ENCODE measurements at places on chromosomes 5 and 9. TPM values are rescaled to one million over a fixed set of nuclear protein-coding genes. Genes with fewer than 3 reads are reported as not detected.

GRCh38 chr5:59673438-59674058 is 220.0 kb downstream of the PDE4D start:
- DNase-seq, result no peak

DNA sequence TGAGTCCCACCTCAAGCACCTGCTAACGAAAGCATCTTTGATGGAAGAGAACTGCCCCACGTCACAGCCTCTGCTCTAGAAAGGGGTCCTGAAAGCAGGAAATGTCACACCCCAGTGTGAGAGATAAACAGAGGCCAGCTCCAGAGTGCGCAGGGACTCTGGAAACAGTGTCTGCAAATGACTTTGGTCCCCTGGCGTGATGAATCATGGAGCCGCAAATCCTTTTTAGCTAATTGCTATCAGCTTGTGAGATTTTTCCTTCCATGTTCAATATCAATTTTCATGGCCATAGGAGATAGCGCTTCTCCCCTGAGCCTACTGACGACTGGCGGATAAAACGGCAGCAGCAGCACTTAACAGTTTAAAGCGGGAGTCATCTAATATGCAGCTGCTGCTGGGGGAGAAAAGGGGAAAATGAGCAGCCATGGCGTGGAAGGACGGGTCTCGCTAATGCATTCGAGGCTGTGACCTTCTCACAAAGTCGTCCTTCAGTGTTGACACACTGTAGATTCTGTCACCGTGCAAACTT is 209.6 kb upstream of the IRX1 start:
- DNase-seq, result no peak

DNA sequence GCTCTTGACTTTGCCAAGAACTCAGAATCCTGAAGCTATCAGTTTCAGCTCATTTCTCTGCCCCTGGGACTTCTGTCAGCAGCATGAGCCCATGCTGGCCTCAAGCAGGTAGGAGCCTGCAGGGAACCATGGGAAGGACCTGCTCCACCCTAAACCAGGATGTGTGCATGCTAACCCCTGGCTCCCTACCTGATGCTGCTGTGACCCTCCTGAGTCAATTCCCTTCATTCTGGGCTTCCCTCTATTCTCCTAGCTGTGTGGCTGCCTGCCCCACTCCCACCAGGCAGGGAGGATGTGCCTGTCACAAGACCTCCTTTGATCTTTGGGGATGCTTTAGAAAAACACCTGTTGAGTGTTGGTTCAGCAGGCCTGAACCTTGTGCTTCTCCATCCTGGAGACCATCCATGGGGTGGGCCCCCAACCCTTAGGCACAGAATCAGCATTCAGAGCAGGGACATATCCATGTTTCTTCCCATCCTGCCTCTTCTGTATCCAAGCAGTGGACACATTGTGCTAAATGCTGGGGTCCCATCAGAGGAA is 117.1 kb upstream of the CCL21 start:
- DNase-seq, result no peak

- no peak for DNase-seq
Observed at GRCh38 chr5:66122379-66123034, 21.6 kb upstream of the SREK1 start.

The F2RL2 gene
- 0.32 TPM for polyA plus RNA-seq

- DNase-seq, result no peak
Observed at GRCh38 chr5:73116506-73116905, 3.9 kb upstream of the TMEM171 start.

DNA sequence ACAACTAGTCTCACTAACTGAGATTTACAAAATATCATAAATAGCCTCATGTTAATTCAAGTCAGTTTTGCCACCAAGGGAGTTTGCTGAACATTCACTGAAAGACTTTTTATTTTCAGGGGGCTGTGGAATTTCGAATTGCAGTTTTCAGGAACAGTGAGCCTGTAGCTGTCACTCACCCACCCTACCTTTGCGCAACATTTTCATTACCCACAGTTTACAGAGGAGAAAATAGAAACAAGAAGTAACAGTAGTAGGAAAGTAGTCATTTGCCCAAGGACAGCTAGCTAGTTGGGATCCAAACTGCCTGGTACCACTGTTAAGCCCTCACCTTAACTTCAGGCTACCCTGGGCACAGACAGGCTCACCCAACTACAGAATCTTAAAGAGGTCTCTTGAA is 154.1 kb downstream of the ADAMTS12 start:
- DNase-seq, result no peak

- DNase-seq, result no peak
Observed at GRCh38 chr9:95769473-95769872, 106.0 kb upstream of the ERCC6L2 start.

The NEURL1B gene
- polyA plus RNA-seq, result 5.4 TPM

DNA sequence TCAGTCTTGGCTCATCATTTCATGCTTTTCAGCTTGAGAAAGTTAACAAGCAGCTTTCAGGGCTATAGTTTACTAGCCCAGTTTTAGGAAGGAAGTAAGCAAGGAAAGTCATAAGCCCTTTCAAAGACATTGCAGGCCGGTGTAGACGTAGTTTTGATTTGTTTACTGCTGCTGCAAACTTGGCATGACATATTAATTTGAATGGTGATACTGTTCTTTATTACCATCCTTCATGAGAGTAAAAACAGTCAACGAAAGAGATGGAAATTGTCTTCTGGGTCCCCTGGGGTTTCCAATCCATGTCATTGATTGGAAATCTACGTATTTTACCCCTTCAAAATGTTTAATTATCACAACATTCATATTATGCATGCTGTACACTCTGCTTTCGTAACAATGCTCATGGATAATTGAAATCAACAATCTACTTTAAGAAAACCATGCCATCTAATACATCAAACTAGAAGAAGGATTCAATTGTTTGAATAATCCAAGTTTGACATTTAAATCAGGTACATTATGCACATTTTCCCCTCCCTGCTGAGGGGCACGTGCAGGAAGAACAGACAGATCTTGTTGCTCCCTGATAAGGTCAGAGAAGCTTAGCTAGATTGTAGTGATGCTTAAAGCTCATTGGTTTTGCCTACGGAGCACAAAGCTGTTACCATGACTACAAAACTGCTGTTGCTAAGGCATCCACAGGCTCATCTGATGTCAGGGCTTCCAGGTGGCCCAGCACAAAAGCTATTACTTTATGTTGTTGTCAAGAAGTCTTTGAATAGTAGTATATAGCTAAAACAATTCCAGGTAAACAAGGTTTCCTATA is 139.9 kb upstream of the PRLR start:
- peak; percentile 30 for DNase-seq

The ANKRD33B gene
- 4.8 TPM for polyA plus RNA-seq

The CCL27 gene
- polyA plus RNA-seq, result not detected

GRCh38 chr9:81879501-81879916 is 48.7 kb upstream of the SPATA31D4 start:
- DNase-seq, result no peak

- DNase-seq, result no peak
Observed at GRCh38 chr5:59206132-59206581, 623.3 kb downstream of the RAB3C start.

DNA sequence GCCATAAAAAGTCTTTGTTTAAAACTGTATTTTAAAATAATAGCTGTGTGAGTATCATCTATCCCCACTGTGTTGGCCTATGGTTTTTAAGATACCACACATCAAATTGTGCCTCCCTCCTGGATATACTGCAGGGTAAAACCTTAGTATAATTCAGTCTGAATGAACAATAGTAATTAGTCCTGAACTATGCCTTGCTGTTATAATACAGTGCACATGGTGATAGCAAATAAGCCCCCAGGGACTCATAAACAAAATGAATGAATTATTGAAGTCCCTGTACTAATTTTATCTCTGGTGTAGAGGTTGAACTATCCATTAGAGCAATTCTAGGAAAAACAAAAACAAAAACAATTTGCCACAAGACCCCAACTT is 142.7 kb upstream of the ADAMTSL1 start:
- DNase-seq, result no peak

DNA sequence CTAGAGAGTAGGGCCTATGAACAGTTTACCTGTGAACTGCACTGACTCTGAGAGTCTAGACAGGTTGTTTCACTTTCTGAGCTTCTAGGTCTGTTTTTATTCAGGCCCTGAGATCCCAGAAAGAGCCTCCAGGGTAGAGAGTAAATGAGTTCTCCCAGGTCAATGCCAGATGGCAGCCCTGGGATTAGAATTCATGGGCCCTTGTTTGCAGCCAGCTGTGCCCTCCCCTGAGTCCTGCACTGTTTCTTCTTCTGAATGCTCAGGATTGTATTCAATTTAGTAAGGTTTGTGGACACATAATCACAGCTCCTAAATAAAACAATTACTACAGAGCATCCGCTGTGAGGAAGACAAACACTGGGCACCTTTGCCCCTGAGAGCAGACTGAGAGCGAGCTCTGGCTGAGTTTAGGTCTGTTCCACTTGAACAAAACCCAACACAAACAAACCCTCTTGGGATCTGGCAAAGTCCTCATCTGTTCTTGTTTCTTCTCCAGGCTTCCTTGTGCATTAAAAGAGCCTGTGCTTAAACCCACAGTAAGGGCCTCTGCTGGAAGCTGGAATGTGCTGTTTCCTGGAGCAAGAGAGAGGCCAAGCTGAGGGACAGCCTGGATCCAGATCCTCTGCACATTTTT is 29.9 kb downstream of the FAM219A start:
- DNase-seq, result no peak

DNA sequence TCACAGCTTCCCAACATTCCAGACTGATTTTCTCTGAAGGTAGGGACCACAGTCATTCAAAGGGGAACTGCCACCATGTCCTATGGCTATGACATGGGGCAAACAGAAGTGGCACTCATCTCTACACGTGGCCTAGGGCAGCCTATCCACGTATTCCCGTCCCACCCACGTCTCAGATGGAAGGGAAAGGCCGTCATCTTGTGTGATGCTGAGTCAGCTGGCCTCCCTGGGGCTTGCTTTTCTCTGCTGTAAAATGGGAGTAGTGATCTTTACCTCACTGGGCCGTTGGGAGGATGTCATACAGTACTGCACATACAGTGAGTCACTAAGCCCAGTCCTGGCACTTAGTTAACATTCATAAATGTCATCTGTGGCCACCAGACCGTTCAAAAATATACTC is 72.3 kb downstream of the RAPGEF1 start:
- no peak for DNase-seq

The SLIT3 gene
- 14.5 TPM for polyA plus RNA-seq

DNA sequence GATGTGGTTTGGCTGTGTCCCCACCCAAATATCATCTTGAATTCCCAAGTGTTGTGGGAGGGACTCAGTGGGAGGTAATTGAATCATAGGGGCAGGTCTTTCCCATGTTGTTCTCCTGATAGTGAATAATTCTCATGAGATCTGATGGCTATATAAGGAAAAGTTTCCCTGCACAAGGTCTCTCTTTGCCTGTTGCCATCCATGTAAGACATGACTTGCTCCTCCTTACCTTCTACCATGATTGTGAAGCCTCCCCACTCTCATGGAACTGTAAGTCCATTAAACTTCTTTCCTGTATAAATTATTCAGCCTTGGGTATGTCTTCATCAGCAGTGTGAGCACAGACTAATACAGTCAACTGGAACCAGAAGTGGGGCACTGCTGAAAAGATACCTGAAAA is 262.4 kb upstream of the RFX3 start:
- no peak for DNase-seq

GRCh38 chr5:38404667-38405276 is 146.4 kb downstream of the EGFLAM start:
- no peak for DNase-seq

GRCh38 chr9:96086936-96087571 is 211.6 kb downstream of the ERCC6L2 start:
- DNase-seq, result no peak

The GPX3 gene
- 27,893 TPM for polyA plus RNA-seq

DNA sequence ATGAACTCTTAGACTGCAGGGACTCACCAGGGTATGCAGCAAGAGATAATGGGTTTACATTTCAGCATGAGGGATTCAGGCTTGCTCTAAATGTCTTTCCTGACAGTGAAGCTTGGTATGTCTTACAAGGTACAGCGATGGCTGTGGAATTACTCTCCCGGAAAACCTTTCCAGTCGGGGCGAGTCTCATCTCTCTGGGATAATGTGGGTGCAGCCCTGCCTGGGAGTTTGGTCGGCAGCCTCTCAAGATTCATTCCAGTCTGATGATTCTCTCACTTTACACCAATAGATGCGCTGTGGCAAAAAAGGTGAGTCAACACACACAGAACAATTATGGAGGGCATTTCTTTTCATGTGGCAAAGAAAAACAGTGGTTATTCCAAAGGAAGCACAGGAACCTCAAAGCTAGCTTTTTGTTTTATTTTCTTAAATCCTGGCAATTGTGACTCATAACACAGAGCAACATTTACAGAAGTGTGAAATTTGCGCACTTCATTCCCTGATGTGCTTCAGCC is 190.3 kb downstream of the DCP2 start:
- DNase-seq, result no peak

The PTGES2 gene
- 117 TPM for polyA plus RNA-seq

The KCNN2 gene
- 1.7 TPM for polyA plus RNA-seq

GRCh38 chr5:59445741-59446140 is 447.8 kb downstream of the PDE4D start:
- no peak for DNase-seq

The PCDHB11 gene
- 0.47 TPM for polyA plus RNA-seq

The SLC25A2 gene
- polyA plus RNA-seq, result not detected

- DNase-seq, result no peak
Observed at GRCh38 chr5:80874162-80874561, 86.0 kb upstream of the RASGRF2 start.

- no peak for DNase-seq
Observed at GRCh38 chr5:16127865-16128544, 51.6 kb downstream of the MARCHF11 start.

GRCh38 chr9:17349831-17350230 is 215.0 kb downstream of the CNTLN start:
- no peak for DNase-seq

DNA sequence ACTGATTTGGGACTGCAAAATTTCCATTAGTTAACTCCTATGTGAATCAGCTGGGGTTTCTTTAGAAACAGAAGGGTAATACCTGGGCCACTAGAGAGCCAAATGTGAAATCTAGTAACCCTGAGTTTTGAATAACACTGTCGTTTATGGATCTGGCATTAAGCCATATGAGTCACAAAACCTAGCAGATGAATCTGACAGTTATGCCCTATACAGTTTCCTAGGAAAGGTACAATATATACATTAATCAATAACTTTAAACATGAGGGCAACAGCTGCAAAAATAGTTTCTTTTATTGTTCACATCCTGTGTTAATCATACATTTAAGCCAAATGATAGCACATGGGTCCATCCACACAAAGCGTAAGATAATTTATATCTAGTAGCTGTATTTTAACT is 56.9 kb downstream of the PAM start:
- no peak for DNase-seq

- DNase-seq, result no peak
Observed at GRCh38 chr9:70262948-70263347, 4.2 kb downstream of the SMC5 start.

The TNFSF15 gene
- polyA plus RNA-seq, result 1.4 TPM

GRCh38 chr9:35732185-35732799 is at the start of the genes CREB3 and TLN1:
Gene CREB3 (plus strand): TSS chr9:35732666. CDS start chr9:35732773, 107 bp downstream.
Gene TLN1 (minus strand): TSS chr9:35732195. CDS start chr9:35725694, 6,501 bp downstream.
- DNase-seq, result peak; percentile 98

- DNase-seq, result no peak
Observed at GRCh38 chr9:23914431-23915003, 88.5 kb upstream of the ELAVL2 start.

The UBE2QL1 gene
- 4.8 TPM for polyA plus RNA-seq

The TMEM252 gene
- 3.4 TPM for polyA plus RNA-seq

GRCh38 chr9:68951879-68952659 is 61.8 kb downstream of the PRKACG start:
- DNase-seq, result no peak

The ECM2 gene
- 5.5 TPM for polyA plus RNA-seq

GRCh38 chr9:136239983-136240330 is 5.7 kb downstream of the QSOX2 start:
- no peak for DNase-seq
